ENCODE measurements at places on chromosomes 5 and 9.
A peak's percentile ranks its signal among the peaks of the same experiment; 100 is the strongest.

GRCh38 chr5:102670224-102670836 lies 84.8 kb upstream of the PAM start:
- no peak for DNase-seq

- DNase-seq, result no peak
These were observed 77.6 kb upstream of the LMX1B start for GRCh38 chr9:126536131-126536530.

DNA sequence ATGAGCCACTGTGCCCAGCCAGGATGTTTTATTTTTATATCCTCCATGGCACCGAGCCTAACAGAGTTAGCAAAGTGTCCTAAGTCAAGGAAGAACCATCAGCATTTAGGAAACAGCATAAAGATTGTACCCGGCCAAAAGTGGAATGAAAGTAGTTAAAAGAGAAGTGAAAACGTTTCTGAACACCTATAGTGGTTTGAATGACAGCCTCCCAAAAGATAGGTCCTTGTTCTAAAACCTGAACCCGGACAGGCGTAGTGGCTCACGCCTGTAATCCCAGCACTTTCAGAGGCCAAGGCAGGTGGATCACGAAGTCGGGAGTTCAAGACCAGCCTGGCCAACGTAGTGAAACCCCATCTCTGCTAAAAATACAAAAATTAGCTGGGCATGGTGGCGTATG lies 37.4 kb downstream of the ZFAND5 start:
- DNase-seq, result no peak

DNA sequence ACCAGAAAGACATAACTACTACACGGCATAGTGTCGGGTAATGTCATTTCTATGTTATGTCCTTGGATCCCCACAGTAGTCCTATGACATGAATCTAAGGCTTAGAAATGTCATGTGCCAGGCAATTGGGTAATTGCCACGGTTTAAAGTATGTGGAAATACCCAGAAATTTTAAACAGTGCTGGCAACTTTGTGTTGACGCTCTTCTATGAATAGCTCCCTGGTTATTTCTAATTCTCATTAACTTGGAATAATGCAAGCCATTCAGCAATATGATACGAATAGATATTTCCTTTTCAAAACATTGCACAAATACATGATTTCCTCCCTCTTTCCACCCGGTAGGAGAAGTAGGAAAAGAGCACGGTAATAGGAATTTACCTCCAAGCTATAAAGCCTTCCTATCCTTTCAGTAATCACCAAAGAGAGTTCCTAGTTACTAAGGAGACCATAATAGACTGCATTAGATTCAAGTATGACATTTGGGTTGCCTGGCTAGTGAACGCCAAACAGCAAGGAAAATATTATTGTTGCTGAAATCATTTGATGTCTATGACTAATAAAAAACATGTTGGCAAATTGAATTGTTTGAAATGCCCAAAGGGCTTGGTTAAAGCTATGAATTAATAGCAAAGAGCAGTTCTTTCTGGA lies 168.4 kb downstream of the CCDC192 start:
- no peak for DNase-seq

DNA sequence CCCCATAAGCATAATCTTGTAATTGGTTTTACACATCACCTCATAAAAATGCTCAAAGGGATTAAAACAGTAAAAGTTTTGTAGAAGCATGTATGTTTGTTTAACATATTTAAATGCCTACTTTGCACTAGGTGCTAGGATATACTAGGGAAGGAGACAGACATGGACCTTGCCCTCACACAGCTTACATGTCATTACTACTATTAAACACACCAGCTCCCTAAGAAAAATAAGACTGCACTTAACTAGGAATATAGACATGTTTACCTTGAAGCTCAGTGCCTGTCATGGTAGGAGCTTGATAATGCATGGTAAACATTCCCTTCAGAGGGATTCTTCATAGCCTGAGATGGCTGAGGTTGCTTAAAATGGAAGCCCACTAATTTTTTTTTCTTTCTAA lies 6.2 kb downstream of the SHLD3 start:
- no peak for DNase-seq

GRCh38 chr5:72465601-72466563 lies 41.3 kb downstream of the ZNF366 start:
- DNase-seq, result peak; percentile 69

GRCh38 chr5:170254056-170254455 lies 21.3 kb downstream of the C5orf58 start:
- no peak for DNase-seq

DNA sequence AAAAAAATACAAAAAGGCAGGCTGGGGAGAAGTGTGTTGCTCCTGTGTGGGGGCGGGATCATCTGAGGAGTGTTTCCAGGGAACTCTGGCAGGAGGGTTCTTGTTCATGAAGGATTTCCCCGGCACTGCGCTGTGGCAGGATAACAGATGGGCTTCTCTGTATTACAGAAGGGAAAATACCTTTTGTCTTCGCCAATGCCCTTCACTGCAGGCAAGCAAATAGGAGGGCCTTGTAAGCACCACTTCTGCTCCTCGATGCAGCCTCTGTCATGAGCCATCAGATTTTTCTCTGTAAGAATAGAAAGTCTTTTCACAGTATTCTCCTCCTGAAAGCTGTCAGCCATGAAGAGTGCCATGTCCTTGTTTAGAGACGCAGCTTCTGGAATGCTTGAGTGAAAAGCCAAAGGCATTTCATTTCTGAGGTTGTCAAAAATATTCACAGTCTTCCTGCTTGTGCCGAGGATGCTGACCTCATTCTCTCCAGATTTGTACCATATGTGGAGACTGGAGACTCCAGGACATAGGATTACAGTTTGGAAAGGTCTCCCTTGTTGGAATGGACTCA lies 294.0 kb downstream of the YTHDC2 start:
- peak; percentile 84 for DNase-seq

DNA sequence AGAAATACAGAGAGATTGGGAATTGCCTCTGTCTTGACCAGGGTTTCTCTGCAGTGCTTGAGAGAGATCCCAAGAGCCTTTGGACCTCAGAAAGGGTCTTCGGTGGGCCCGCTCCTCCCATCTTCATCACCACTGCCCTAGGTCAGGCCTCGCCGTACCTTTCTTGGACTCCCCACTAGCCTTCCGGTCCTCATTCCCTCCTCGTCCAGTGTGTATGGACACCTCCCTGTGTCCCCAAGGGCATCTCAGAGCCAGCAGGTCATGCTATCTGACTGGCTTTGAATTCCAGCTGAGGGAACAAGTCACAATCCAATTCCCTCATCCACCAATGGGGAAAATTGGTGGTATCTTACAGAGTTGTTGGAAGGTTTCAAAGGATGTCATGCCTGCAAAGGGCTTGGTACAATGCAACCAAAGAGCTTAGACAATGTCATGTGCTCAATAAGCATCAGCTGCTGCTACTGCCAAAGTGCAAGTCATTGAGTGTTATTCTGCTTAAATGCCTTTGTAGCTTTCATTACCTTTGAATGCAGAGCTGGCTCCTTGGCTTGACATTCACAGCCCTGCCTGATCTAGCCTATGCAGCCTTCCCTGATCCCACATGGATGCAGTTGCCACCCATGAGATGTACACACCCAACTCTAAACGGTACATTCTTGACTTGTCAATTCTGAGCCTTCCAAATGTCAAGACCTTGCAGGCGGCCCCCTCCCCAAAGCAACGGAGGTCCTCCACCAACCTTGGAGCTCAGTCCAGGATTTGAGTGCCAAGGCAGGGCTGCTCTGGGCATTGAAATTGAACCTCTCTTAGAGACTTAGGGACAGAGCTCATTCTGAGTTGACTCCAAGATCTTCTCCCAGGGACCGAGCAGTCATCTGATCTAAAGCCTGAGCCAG lies 58.0 kb downstream of the HRH2 start:
- DNase-seq, result no peak

- DNase-seq, result peak; percentile 78
These were observed 3.7 kb upstream of the FSD1L start for GRCh38 chr9:105444130-105444529.

GRCh38 chr9:81560851-81561732 lies 128.3 kb downstream of the TLE1 start:
- peak; percentile 52 for DNase-seq

DNA sequence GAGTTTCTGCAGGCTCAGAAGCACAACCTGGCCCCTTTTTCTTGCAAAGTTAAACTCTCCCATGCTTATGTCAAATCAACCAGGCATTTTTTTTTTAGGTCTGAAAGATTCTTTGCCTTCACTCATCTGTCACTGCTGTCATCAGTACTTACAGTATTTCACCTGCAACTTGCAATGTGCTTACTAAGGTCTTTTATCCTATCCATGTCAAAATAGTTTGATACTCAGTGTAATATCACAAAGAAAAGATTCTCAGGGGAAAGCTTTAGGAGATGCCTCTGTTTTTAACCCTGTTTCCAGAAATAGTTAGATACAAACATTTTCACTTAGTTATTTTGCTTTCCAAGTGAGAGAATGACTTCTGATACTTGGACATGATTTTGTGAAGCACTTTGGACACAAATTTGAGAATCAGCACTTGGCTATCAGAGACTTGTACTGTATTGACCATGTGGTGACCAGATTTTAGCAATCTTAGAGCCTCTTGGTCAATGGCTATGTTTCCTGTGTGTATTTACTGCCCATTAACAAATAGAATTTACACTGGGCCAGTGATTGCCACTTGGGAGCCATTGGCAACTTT lies 428.2 kb downstream of the IRX1 start:
- DNase-seq, result no peak

- no peak for DNase-seq
These were observed 4.5 kb upstream of the SEMA6A start for GRCh38 chr5:116579144-116579543.

DNA sequence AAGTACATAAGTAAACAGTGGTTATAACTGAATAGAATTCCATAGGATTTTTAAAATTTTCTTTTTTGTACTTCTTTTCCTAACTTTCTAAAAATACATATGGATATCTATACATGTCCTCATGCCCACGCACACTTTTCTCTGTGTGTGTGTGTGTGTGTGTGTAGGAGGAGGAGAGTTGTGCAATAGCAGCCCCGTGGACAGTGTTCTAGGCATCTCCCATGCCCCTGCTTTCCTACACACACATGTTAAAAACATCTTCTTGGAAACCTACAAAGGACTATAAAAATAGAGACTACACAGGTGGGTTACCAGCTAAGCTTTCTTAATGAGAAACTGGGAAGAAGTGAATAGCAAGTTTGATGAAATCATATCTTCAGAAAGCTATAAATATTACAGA lies 19.8 kb upstream of the HEXB start:
- no peak for DNase-seq

DNA sequence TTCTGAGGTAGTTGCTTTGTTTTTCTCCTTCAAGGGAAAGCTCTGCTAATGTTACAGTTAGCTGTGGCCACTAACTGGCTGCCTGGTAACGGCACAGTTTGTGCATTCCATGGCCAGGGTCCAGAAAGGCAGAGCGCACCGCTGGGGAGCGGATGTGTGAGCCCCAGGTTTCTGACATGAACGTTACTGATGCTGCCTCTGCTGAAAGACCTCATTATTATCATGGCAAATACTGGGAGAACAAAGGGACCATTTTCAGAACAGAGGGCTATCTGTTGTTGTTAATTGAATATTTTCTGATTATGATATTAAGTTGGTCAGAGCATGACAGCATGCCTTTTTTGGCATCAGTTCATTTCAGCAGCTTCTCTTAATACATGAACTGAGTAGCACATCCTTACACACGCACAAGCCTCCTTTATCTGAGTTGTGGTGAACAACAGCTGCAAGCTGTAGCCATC lies 134.1 kb downstream of the NUDT12 start:
- peak; percentile 60 for DNase-seq

DNA sequence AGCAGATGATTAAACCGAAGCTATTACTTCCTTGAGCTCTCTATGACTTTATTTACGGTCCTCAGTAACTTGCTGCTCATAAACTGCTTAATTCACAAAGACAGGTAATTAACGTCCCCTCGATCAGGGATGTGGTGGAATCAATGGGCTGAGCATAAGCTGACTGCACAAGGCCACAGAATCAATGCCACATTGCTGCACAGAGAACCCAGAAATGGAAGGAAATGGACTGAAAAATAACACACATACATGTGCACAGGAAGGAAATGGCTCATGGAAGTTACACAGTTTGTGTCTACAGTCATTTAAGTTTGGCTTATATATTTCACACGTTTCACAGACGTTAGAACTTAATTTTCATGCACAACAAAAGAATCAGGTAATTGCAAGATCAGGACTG lies 118.3 kb upstream of the KLF9 start:
- no peak for DNase-seq

DNA sequence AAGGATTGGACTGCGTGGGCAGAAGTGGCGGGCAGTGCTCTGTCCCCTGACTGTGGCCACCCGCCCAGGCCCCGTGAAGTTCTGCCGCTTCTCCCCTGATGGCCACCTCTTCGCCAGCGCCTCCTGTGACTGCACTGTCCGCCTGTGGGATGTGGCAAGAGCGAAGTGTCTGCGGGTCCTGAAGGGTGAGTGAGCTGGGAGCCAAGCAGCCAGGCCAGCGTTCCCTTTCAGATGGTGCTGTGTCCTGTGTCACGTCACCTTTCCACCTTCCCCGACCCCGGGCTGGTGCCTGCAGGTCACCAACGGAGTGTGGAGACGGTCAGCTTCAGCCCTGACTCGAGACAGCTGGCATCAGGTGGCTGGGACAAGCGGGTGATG lies 2.3 kb downstream of the WDR38 start:
- no peak for DNase-seq

DNA sequence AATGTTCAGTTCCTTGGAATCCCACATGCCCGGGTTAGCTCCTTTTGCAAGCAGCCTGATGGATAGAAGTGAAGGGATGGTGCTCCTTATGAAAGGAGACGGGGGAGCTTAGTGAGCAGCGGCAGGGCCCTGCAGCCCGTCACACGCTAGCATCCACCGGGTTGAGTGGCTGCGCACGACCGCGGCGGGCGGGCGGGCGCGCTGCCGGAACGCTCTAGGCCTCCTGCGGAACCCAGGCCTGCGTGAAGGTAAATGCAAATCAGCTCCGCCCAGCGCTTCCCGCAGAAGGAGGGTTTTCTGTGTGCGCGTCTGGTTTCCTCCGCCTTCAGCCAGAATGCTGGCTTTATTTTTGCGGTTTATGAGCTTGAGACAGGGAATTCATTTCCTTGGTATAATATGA lies 19.8 kb downstream of the IL12B start:
- DNase-seq, result no peak

GRCh38 chr5:78591972-78592700 lies 56.4 kb downstream of the LHFPL2 start:
- DNase-seq, result no peak
